RKO (cell line): ENCODE measurements at places on chromosomes 5 and 9.

GRCh38 chr5:158275511-158275910 is 416.6 kb upstream of the CLINT1 start:
- DNase-seq, result no peak

- no peak for DNase-seq
These were observed 4.0 kb downstream of the IL7R start for GRCh38 chr5:35860686-35861085.

GRCh38 chr9:111597852-111598732 is 1.4 kb downstream of the PTGR1 start:
- peak; percentile 84 for DNase-seq

DNA sequence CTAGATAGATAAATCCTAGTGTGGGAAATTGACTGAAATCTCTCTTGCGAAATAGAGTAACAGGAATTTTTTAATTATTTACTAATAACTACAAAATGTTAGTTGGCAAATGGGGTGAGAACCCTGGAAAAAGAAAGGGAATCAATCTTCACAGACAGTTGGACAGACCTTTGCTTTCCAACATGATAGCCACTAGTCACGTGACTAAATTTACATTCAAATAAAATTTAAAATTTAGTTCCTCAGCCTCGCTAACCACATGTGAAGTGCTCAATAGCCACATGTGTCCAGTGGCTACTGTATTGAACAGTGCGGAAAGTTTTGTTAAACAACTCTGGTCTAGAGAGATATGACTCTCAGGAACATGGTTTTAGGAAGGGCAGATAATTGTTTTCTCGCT is 289.9 kb upstream of the RASA1 start:
- DNase-seq, result no peak

DNA sequence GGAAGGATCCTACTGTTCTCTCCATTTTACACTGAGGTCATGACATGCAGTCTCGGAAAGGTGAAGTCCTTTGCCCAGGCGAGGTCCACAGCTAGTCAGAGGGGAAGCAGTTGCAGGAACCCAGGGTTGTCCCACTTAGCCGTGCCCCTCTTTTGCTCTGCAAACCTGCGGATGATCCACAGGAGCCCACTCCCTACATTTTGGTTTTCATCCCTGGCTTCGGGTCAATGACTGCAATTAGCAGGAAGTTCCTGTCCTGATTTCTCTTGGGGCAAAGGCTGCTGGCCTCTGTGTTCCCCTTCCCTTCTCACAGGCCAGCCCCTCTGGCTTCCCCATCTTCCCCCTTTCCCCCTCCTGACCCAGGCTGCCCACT is 1.3 kb downstream of the SLC2A8 start:
- no peak for DNase-seq

GRCh38 chr9:10562581-10563343 is 50.0 kb downstream of the PTPRD start:
- peak; percentile 63 for DNase-seq

DNA sequence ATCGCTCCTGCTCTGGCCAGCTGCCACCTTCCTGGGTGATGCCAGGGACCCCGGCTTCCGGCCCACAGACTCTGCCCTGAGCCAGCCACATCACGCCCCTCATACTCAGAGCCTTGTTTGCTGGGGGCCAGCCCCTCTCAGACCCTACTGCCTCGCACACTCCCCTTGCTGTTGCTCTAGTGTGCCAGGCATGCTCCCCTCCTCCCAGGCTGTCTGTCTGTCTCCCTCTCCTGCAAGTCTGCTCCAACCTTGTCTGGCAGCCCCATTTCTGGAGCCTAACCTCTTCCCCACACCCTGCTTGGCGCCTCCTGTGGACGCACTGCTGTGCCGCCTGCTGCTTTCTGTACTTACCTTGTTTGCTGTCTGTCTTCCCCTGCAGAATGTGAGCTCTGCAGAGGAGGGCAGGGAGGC is 184.7 kb downstream of the HSPA4 start:
- no peak for DNase-seq

DNA sequence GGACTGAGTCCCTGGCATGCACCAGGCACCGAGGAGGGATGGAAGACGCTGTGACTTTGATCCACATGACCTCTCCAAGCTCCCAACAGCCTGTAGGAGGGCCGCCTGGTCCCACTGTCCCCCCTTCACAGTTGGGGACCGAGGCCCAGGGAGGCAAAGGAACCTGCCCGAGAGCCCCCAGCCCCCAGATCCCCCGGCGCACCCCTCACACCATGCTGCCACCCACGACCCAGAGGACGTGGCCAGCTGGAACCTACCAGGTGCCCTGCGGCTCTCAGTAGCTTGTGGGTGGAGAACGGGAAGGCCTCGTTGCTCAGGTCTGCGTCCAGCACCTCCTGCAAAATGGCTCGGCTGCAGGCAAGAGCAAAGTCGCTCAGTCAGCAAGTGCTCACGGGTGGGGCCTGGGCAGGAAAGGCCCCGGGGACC is 48.8 kb downstream of the DBH start:
- no peak for DNase-seq
